ENCODE measurements at places on chromosomes 2 and 18. TPM values are rescaled to one million over a fixed set of nuclear protein-coding genes. Genes with fewer than 3 reads are reported as not detected.

Gene SCN3A
- under 0.01 TPM for total RNA-seq

Gene CNDP1
- total RNA-seq, result not detected

Gene TSN
- total RNA-seq, result 46.4 TPM

Gene BOLL
- total RNA-seq, result not detected

Gene ZNF804A
- total RNA-seq, result 5.8 TPM

Gene NYAP2
- total RNA-seq, result not detected

Gene THOC1
- 42.7 TPM for total RNA-seq

Gene AQP12B
- total RNA-seq, result not detected

DNA sequence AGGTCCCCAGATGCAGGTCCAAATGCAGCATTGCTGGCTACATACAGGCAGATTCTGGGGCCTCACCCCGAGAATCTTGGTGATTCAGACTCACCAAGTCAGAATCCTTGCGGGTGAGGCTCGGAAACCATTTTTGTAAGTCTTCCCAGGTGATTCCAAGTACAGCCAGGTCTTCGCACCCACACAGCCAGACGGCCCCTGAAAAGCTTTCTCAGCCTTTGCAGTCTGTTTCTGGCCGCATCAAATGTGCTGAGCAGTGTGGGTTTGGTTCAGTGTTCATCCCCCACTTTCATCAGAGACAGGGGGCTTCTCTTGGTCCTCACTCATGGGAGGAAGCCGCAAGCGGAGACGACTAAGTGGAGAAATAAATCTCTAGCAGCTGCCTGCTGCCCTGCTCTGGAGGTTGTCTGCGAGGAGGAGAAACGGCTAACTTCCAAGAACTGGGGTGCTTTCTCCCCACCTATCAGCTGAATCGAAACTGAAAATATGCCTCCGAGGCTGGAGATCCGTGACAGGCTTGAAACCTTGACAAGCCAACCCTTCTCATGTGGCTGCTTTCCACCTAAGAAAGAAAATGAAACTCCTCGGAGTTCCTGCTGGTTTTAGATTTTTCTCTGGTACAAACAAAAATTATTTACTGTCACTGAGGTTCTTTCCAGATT is 8.9 kb upstream of the TMEM185B start:
- DNase-seq, result peak; percentile 75

DNA sequence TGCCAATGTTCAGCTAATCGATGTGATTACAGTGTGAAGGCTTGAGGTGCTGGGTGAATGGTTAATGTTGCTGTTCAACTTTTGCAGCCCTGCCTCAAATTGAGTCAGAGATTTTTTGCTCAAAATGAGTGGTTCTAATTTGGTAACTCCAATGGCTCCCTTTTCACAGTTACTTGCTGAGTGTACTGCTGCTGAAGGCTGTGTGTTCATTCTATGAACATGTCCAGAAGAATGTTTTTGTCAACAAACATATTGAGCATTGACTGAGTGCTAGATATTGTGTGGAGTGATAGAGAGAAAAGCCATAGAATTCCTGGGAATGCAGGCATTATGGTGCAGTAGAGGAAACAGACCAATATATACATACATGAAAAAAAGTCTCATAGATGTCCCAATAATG is 39.0 kb upstream of the TCF4 start:
- DNase-seq, result no peak

DNA sequence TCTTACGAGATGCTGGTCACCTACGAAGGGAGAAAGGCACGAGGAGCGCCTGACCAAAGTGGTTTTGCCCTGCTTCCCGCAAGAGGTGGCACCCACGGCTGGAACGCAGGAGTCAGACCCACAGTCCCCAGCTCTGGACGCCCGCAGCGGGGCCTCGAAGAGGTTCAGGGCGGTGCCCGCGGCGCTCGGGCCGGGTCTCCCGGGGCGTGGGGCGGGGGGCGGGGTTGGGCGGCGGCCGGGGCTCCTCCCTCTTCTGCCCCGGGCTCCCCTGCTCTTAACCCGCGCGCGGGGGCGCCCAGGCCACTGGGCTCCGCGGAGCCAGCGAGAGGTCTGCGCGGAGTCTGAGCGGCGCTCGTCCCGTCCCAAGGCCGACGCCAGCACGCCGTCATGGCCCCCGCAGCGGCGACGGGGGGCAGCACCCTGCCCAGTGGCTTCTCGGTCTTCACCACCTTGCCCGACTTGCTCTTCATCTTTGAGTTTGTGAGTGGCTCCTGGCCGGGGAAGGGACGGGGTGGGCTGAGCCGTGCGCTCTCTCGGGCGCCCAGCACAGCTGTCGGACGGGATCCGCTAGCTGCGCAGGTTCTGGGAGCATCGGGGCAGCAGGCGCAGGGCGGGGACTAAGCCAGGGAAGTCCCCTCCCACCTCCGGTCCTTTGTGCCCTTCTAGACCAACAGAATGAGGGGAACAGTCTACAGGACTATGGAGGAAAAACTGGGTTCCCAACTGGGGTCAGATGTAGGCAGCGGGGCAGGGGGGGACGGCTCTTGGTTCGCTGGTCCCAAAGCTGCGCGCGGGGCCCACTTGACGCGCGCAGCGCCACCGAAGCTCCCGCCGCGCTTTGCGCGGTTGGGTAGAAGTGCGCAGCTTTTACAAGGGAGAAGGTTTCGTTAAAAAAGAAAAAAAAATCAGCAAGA is at the start of gene MAL:
Gene MAL (plus strand): TSS at position 303 of the 914 bp plus-strand sequence. CDS start 85 bp downstream, at position 388.
- no peak for DNase-seq

- DNase-seq, result no peak
Measured at GRCh38 chr2:12173271-12173942, 427.0 kb downstream of the LPIN1 start.

GRCh38 chr2:178268435-178268834 is 74.1 kb downstream of the OSBPL6 start:
- DNase-seq, result no peak

- no peak for DNase-seq
Measured at GRCh38 chr2:174779361-174779928, 15.2 kb upstream of the CHRNA1 start.

DNA sequence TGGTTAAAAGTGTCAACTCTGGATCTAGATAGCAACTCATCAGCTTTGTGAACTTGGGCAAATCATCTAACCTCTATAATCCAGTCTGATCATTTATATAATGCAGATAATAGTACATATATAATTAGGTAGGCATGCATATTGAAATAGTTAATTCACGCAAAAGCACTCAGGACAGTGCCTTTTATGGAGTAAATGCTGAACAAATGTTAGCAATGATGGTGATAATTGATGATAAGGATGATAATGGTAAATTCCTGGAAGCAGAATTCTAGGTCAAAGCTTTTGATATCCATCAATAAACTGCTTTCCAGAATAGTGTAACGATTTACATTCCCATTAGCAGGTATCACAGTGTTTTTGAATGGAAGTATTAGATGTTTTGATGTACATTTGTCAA is 59.7 kb upstream of the CYP26B1 start:
- no peak for DNase-seq

DNA sequence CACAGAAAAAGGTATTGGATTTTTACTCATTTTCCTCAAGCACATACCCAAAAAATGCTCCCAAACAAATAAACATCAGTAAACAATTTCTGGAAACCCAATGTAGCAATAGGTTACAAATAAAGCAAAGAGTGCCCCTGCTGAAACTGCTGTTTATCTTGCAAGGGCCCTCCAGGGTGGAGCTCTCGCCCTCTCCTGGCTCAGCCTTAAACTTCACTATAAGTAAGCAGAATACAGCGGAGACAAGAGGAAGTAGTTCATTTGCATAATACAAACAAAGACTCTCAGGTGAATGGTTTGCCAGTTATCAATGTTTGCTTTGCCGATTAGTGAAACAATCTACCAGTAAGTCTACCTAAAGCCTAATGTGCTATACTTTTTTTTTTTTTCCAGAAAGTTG is 437.6 kb downstream of the DLGAP1 start:
- peak; percentile 1 for DNase-seq

DNA sequence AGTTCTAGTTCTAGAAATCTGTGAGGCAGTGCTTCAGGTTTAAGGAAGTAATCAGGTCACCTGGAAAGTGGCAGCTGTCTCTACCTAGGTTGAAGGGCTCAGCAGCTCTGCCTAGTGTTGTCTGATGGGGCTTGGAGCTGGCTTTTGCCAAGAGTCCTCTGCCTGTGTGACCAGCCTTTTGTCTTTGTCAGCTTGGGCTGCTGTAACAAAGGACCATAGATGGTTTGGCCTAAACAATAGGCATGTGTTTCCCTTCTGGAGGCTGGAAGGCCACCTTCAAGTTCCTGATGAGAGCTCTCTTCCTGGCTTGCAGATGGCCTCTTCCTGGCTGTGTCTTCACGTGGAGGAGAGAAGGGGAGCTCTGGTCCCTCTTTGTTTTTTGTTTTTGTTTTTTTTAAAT is 13.3 kb downstream of the UBE2F start:
- no peak for DNase-seq

DNA sequence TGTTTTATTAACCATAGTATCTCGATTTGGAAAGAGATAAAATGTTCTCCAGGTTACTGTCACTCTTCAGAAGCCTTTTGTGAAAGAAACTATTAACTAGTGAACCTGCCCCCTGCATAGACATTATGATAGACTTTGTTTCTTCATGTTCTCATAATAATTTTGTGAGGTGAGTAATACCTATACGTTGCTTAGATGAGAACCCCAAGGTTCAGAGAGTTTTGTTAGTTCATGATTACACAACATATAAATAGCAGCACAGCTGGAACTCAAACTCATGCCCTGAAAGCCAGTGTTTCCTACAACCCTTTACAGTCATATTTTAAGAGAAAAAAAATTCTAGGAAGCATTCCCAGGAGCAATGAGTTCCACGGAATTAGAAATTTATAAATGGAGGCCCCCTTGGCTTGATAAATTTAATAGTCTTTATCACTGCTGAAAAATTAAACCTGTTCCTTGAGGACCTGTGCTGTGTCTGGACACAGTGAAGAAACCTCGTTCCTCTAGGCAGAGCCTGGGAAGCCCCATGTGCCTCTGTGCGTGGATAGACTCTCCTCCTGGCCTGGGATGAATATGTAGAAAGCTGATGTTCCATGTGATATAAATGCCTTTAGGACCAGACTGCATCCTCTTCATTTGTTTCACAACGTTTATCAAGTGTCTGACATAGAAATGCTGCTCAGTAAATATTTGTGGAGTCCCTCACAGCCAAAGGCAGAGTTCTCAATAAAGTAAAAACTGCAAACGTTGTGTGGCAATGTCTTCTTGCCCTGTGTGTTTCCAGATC is 1257.0 kb upstream of the GYPC start:
- no peak for DNase-seq

DNA sequence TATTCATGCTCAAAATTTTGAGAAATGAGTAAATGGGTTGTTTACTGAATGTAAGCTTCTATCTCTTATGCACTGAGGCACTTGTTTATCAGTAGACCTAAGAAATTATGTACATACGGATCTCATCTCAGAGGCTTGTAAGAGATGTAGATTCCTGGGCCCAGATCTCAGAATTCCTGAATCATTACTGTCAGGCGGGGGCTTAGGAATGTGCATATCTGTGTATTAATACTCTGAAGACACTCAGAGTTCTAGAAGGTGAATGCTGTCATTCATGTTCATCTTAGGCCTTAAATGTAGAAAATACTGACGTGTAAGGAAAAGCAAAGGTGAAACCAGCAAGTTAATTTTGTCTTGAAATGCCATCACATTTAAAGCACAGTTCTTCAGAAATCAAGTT is 169.6 kb downstream of the FMNL2 start:
- DNase-seq, result peak; percentile 34

DNA sequence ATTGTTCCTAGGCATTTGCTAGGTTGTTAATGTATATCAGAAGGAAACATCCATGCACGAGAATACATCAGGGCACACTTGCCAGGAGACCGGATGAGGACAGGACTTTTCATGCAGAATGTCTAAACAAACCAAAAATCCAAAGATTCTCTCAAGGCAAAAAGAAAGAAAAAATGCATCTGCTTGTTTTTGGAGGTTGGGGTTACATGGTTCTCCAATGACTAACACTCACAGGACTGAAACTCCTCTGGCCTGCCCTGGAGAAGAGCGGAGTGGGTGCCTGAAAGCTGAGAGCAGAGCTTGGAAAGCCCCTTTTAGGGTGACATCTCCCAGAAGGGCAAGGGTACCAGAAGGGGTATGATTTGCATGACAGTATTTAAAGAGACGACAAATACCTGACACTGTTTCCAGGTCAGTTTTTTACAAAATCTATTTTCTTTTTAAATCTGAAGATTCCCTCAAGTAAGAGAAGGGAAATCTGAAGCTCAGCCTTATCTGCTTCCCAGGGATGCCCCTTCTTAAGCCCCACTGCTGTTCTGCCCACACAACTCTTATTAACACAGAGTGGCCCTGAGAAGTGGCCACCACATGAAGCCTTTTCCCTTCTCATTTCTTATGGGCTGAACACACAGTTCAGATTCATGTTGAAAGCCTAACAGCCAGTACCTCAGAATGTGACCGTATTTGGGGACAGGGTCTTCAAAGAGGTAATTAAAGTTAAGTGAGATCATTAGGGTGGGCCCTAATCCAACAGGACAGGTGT is 216.4 kb downstream of the STK39 start:
- DNase-seq, result peak; percentile 79

GRCh38 chr2:154182008-154182407 is 310.3 kb downstream of the GALNT13 start:
- DNase-seq, result no peak

DNA sequence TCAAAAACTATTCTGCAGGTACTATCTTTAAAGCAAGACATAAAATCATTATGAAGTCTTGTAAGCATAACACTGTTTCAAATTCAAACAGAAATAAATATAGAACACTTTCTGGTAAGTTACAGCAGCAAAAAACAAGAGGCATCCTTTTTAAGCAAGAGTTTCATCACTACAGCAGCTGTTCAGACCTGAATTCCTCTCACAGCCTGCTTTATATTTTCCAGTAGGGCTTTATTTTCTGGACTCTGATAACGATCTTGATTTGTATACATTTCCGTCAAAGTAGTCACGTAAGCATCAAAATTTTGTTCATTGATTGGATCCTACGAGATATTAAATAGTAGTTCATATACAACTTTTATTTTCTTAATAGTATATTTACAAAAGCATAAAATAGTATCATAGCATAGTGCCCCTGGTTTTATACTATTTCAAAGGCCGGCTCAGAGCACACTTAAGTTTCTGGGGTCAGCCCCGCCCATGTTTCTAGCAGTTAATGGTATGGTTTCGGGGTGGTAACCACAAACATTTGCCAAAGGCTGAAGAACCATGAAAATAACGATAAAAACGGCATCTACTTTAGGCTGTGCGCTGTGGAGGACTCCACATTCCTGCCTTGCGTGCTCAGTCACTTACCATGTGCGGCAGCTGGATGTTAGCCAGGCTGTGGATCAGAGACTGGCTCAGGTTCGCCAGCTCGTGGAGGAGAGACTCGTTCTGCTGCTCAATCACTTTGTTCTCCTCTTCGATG is 47.5 kb upstream of the PXDN start:
- DNase-seq, result peak; percentile 96

GRCh38 chr2:25411753-25412152 is 70.0 kb upstream of the DNMT3A start:
- no peak for DNase-seq

DNA sequence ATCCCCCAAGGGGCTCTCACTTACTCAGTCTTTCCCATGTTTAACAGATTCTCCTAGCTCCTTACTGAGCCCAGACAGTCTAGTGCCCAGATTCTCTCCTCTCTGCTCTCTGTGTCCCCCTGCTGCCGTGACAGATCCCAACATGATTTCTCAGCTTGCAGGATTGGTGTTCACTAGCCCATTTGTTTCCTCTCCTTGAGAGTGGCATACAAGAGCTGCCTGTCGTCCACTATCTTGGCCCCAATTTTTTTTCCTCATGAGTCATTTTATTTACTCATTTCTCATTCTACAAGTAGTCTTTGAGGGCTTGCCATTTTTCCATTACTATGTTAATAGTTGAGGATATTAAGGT is 199.9 kb upstream of the FN1 start:
- peak; percentile 40 for DNase-seq
